ENCODE measurements at places on chromosomes 1 and 21.
A peak's percentile ranks its signal among the peaks of the same experiment; 100 is the strongest.

DNA sequence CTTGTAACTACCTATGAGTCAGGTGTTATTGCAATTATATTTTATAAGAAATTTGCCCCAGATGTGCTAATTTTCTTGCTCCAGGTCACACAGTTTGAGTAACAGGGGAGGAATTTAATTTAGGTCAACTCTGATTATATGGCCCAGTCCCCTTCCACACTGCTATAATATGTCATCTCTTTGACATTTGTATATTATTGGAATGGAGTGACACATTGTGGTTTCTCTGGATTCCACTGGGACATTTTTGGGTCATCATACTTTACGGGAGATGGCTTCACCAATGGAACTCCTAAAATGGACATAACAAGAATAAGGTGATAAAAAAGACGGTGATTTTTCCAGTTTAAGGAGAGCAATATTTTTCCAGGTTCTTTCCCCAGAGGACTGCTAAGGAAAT lies 191.2 kb downstream of the DISC1 start:
- no peak for DNase-seq

DNA sequence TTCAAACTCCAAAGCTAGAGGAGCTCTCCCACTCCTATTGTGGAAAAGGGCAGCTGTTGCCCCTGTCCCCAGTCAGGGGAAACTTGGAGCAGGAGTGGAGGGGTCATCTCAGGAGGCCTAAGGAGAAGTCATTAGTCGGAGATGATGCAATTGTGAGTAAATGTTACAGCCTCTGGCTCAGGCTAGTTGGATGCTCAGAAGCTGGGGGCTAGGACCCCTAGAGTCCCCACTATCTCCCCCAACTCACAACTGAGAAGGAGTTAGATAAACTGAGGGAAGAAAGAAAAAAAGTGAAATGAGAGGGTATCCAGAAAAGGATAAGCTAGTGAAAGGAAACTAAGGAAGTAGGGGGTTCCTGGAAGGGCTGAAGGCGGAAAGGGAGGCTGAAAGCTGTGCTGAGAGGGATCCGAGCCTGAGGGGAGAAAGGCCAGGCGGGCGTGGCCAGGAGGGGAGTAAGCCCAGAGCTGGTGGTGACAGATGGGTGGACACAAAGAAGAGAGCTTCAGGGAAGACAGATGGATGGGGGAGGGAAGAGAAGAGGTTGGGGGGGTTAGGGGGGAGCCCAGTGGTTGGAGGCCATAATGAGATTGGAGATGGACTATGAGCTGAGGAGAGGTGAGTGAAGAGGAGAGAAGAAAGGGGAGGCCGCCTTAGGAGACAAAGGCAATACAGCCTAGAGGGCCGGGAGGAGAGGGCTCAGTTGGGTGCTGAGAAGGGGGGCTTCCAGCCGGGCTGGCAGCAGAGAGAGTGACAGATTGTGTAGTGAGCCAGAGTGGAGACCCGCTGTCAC lies 4.5 kb upstream of the NHLH1 start:
- no peak for DNase-seq

GRCh38 chr1:232868793-232869491 lies 63.7 kb downstream of the MAP10 start:
- DNase-seq: peak; percentile 39

GRCh38 chr1:208332774-208333126 lies 88.6 kb upstream of the PLXNA2 start:
- DNase-seq: no peak

- DNase-seq: no peak
Observed at GRCh38 chr21:46127239-46128105, 27.9 kb downstream of the FTCD start.

GRCh38 chr1:156612666-156613065 lies 6.5 kb upstream of the HAPLN2 start:
- DNase-seq: no peak

DNA sequence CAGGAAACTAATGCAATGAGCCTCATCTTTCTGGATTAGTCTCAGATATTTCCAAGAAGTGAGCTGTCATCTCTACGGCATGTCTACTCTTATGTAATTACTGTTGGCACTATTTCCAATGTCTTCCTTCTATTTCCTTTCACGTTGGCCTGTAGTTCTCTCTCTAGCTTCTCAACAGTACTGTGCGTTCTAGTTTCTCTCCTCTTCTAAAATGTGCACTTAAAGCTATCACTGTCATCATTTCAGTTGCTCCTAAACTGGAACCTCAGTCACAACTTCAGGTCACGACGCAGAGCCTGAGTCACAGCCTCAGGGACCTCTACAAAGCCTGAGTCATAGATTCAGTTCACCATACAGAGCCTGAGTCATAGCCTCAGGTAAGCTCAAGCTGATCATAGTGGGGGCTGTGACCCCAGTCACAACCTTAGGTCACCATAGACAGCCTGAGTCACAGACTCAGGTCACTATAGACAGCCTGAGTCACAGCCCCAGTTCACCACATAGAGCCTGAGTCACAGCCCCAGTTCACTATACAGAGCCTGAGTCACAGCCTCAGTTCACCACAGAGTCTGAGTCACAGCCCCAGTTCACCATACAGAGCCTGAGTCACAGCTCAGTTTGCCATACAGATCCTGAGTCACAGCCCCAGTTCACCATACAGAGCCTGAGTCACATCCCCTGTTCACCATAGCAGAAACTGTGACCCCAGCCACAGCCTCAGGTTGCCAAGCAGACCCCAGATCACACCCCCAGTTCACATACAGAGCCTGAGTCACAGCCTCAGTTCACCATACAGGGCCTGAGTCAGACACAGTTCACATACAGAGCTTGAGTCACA lies 13.0 kb downstream of the WNT9A start:
- DNase-seq: peak; percentile 48

DNA sequence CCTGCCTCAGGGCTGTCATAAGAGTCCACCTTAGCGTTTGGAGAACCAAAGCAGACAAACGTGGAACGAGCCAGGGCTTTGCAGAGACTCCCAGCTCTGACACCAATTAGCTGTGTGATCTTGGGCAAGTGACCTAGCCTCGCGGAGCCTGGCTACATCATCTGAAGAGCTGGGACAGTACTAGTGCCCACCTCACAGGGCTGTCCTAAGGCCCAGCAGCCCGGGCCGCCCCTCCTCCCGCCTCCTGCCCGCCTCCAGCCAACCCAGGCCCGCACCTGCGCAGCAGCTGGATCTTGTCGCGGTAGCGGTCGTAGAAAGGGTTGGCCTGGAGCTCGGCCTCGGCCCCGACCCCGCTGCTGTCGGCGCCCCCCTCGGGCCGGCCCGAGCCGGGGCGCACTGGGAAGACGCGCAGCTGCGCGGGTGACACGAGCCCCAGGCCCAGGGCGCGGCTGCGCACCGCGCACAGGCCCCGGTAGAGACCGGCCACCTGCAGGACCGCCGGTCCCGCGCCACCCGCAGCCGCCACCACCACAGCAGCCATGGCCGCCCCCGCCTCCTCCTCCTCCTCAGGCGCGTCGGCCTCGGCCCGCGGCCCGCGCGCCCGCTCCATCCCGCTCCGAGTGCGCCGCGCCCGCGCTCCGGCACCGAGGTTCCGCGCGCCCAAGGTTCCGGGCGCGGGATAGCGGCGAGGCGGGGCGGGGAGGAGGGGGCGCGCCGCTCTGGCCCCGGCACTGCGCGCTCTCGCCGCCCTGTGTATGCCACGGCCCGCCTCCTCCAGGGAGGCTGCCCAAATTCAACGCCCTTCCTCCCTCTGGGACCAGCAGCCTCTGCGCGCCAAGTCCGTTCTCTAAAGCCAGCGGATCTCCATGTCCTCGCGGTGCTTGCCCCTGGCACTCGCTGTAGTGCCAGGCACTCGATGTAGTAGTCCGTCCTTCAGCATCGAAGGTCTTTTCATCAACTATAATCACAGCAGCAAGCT lies at the start of gene ATPAF1:
ATPAF1 (minus strand) TSS at position 583 of the 979 bp plus-strand sequence; CDS start at position 541, 42 bp downstream.
- DNase-seq: peak; percentile 9

DNA sequence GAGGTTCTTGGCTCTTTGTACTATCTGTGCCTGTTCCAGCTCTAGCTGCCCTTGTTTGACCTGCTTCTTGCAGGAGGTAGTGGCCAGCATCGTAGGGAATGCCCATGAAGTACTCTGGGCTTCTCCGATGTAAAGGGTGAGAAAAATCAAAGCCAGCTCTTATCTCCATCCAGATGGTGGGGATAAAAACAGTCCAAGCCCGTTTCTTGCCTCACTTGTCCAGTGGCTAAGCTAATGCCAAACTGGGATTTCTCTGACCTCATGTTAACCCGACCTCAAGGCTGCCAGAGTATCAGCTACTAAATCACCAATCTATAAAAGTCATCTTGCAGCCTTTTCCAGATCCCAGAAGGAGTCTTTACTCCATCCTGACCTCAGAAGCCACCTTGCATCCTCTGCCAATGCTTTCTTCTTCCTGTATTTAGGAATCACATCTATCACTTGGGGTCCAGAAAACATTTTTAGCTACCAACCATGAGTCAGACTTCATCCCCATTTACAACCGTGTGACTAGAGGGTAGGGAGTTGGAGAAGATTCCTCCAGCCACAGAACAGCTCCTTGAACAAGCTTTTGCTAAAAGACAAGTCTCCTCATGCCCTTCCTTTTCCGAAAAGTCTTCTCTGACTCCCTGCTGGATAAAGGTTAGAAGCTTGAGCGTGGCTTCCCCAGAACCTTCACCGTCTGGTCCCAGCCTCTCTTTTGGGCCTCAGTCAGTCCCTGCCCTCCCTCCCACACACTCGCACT lies 35.9 kb downstream of the KCNC4 start:
- DNase-seq: no peak

DNA sequence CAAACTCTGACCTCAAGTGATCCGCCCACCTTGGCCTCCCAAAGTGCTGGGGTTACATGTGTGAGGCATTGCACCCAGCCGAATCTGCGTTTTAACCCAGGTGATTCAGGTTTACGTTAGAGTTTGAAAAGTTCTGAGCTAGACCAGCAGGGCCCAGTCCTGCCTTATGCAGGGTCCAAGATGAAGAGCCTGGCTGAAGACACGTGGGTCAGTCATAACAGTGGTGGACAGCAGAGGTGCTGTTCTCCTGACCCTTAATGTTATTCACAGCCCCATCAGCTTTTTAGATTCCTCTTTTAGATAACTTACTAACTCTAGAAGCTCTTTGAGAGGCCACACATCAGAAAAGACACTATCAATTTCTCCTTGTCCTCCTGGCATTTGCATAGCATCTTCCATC lies 50.0 kb downstream of the GNG4 start:
- no peak for DNase-seq

DNA sequence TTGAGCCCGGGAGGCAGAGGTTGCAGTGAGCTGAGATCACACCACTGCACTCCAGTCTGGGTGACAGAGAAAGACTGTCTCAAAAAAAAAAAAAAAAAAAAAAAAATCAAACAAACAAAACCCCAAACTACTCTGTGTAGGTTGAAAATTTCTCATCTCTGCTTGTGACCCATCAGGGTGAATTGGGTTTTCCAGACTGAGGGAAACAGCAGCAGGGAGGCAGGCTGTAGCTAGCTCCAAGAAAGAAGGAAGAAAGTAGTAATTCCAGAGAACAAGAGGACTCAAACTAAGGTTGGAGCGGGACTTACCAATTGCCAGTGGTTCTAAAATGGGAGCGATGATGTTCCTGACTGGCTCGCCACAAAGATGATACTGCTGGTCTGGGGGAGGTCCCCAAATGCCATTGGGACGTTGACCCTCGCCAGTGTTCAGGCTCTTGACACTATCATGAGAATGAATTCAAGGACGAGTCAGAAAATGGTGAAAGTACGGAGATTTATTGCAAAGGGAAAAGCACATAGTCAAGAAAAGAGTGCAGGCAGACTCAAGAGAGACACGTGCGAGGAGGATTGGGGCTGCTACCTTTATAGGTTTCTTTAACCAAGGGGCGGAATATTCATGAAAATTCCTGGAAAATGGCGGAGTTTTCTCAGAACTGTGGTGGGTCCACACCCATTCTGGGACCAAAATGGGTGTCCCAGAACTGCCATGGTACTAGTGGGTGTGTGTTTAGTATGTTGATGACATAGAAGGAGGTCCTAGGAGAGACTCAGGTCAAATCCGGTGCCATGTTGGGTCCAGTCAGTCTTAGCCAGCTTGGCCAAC lies 13.4 kb downstream of the AADACL4 start:
- no peak for DNase-seq
